ENCODE measurements at places on chromosomes 2 and 18. TPM values are rescaled to one million over a fixed set of nuclear protein-coding genes. Genes with fewer than 3 reads are reported as not detected.

DNA sequence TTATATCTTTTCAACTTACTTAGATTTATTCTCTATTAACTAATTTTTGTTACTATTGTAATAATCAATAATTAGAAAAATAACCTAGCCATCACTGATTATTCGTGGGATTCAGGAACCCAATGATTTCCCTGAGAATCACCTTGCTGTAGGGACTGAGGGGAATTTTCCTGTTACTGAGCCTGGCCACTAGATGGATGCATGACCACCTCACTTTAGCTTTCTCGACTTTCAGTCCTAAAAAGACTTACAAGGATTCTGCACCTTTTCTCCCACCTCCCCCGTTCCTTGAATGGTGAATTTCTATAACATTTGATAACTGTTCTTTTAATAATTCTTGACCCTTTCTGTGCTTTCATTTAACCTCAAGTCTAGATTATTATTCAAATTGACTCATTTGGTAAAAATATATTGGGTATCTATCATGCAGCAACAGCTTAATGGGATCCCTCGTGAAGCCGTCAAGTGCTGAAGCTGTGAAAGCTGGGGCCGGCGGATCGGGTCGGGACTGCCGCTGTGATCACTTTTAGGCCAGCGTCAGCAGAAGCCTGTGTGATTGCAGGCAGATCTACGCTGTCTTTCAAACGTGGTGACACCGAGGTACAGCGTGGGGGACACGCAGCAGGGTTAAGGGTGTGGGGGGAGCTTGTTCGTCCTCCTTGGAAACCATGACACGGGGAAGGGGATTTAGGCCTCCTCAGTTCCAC is 38.8 kb upstream of the TMEM18 start:
- H3K27ac ChIP-seq = no peak overlapping the region
- H3K27me3 ChIP-seq = no peaks in the 10 kb centered on the region
- no peak for DNase-seq
- no peak overlapping the region for H3K4me3 ChIP-seq
- H3K36me3 ChIP-seq = no peaks in the 10 kb centered on the region

DNA sequence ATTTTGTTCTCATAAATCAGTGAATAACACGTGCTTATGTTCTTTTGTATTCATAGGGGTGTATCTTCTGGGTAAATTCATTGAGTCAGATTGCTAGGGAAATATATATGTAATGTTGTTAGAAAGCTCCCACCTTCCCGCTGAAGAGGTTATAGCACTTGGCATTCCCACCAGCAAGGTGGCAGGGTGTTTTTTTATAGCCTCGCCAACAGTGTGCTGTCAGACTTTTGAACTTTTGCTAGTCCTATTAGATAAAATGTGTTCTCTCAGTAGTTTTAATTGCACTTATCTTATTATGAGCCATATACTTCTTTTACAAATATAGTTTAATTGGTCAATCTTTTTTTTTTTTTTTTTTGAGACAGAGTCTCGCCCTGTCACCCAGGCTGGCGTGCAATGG is 31.0 kb downstream of the MRPS9 start:
- no peak overlapping the region for H3K4me3 ChIP-seq
- H3K27me3 ChIP-seq = no peaks in the 10 kb centered on the region
- H3K36me3 ChIP-seq = no peaks in the 10 kb centered on the region
- DNase-seq = no peak
- H3K4me1 ChIP-seq = no peaks in the 10 kb centered on the region
- no peak overlapping the region for H3K27ac ChIP-seq

DNA sequence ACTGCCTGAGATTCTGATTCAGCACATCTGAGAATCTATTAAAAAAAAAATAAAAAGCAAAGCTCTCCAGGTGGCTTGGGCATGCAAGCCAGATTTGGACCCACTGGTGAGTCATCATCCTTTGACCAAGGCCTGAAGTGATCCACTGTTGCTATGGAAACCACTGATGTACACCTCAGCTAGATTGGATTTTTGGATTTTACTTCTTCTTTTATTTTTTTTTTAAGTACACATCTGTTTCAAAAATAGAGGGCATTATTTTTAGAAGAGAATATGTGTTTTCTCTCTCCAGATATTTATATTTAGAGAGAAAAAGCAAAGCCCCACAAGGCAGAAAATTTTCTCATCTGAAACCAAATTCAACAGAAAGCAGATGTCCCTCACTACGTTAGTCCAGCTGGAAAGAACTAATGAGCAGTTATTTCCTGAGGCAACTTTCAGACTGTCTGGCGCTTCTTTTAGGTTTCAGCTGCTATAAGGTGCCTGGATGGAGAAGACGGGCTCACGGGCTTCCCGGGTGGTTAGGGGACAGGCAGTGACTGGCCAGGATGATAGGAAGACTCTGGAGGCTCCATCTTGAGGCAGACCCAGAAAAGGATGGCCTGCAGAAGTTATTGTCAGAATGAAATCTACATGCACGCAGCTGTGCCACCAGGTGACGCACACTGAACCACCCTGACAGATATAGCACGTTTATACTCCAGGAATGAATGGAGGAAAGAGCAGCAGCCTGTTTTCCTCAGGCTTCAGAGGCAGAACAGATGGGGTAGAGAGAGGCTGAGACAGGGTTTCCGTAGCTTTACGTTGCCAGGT is 50.5 kb downstream of the MRPL35 start:
- H3K4me1 ChIP-seq = no peaks in the 10 kb centered on the region
- DNase-seq = no peak
- no peak overlapping the region for H3K27ac ChIP-seq
- no peaks in the 10 kb centered on the region for H3K36me3 ChIP-seq
- H3K4me3 ChIP-seq = no peak overlapping the region

DNA sequence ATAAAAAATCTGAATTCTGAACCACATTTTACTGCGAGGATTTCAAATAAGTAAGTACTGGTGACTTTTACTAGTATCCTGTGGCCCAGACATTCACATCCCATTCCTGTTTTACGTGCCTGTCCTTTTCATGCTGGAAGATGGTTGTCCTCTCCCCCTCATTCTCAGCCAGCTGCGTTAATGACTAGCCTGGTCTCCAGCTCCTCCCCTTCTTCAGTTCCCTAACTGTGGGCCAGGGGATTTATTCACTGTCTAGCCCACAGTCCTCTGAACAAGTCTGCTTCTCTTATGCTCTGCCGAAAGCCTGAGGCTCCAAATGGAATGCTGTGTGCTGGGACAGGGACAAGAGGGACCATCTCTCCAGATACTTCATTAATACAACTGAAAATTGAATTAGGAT is 373.9 kb downstream of the PTPRM start:
- no peak overlapping the region for H3K4me3 ChIP-seq
- H3K27me3 ChIP-seq = no peaks in the 10 kb centered on the region
- H3K4me1 ChIP-seq = peaks cover 7% of the 10 kb centered on the region
- H3K27ac ChIP-seq = no peak overlapping the region

- no peaks in the 10 kb centered on the region for H3K36me3 ChIP-seq
- no peak for DNase-seq
- no peaks in the 10 kb centered on the region for H3K4me1 ChIP-seq
- no peaks in the 10 kb centered on the region for H3K27me3 ChIP-seq
- no peak overlapping the region for H3K27ac ChIP-seq
Measured at GRCh38 chr2:120797421-120798221, 62.0 kb downstream of the GLI2 start.

- no peak overlapping the region for H3K27ac ChIP-seq
- H3K36me3 ChIP-seq = no peaks in the 10 kb centered on the region
- no peaks in the 10 kb centered on the region for H3K4me1 ChIP-seq
- H3K4me3 ChIP-seq = no peak overlapping the region
Measured at GRCh38 chr2:82968358-82968757, 1490.7 kb downstream of the SUCLG1 start.

- H3K27me3 ChIP-seq = no peaks in the 10 kb centered on the region
- H3K27ac ChIP-seq = no peak overlapping the region
- H3K4me3 ChIP-seq = no peak overlapping the region
- H3K4me1 ChIP-seq = peaks cover 11% of the 10 kb centered on the region
- no peaks in the 10 kb centered on the region for H3K36me3 ChIP-seq
Measured at GRCh38 chr2:130377491-130377890, 21.6 kb downstream of the PTPN18 start.

DNA sequence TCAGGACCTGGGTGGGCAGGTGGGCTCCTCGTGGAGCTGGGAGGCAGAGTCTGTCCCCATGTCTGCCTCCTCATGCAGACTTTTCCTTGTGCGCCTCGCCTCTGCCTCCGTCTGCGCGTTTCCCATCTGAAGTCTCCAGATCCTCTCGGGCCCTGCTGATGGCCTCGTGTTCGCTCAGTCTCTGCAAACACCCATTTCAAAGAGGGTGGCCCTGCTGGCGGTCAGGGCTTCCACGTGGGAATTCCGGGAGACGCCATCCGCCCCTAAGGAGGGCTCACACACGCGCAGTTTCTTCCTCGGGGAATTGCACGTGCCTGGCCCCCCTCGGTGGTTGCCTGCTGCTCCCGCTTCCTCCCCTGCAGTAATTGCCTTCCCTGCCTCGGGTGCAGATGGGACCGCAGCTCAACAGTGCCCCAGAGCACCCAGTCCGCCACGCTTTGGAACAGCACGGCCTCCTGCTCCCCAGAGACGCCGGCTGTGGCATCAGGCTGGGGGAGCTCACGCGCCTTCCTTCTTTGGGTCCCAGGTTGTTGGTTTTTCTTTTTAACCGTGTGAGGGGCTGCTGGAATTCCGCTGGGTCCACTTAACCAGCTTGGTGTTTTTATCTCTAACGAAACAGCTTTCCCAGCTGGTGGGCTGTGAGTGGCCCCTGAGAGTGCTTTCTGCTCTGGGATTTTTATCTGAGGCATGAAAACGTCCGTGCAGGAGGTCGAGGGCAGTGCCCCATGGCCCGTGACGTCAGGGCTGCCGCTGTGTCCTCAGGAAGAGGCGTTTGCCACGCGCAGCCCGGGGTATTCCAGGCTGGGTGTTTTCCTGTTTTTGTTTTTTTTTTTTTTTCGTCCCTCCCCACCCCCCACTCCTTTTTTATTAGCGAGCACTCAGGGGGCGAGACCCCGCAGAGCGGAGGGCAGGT is 16.1 kb downstream of the NFATC1 start:
- peaks cover 5% of the 10 kb centered on the region for H3K36me3 ChIP-seq
- H3K27ac ChIP-seq = no peak overlapping the region
- no peak overlapping the region for H3K4me3 ChIP-seq

DNA sequence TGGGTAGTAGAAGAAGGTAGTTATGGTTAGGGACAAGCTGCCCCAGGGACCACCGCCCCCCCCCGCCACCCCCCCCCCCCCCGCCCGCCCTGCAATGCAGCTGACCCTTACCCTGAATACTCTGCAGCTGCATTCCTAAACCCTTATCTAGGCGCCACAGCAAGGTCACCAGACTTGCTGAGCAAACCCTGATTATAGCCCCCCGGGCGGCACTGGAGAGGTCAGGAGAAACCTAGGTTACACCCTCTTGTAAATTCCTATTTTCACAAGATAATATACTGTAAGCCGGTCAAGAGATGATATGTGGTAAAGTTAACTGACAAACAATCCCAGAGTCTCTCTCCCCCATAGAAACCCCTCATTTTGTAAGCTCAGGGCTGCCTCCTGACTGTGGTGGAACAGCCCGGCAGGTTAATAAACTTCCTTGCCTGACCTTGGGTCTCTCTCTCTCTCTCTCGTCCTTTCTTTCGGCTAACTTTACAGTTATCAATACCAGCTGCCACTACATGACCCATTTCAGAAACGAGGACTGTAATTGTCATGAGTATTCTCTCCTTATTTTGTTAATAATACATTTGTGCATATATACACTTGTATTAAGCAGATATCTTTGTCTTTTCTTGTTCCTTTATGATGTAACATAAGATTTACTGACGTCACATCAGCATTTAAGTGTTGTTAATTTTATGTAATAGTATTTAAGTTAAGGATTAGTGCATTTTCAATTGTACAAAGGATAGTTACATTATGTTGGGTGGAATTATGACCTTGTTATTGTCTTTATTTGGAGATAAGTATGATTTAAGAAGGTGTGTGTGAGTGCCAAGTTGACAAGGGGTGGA is 22.8 kb upstream of the SMAD4 start:
- H3K4me1 ChIP-seq = no peaks in the 10 kb centered on the region
- no peak overlapping the region for H3K27ac ChIP-seq
- no peak for DNase-seq
- no peaks in the 10 kb centered on the region for H3K27me3 ChIP-seq

GRCh38 chr2:58039170-58039611 is 7.4 kb upstream of the VRK2 start:
- H3K4me1 ChIP-seq = no peaks in the 10 kb centered on the region
- no peak overlapping the region for H3K4me3 ChIP-seq
- no peaks in the 10 kb centered on the region for H3K27me3 ChIP-seq
- H3K27ac ChIP-seq = no peak overlapping the region

DNA sequence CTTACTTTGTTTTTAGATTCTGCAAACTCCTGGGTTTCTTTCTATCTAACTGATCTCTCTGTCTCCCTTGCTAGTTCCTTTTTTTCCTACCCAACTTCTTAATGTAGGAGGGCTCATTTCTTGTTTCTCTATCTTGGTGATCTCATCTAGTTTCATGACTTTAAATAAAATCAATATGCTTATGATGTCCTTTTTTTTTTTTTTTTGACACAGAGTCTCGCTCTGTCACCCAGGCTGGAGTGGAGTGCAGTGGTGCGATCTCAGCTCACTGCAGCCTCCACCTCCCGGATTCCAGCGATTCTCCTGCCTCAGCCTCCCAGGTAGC is 42.2 kb upstream of the IL1RL1 start:
- no peaks in the 10 kb centered on the region for H3K27me3 ChIP-seq
- H3K4me3 ChIP-seq = no peak overlapping the region
- peaks cover 10% of the 10 kb centered on the region for H3K4me1 ChIP-seq
- no peaks in the 10 kb centered on the region for H3K36me3 ChIP-seq
- DNase-seq = no peak

DNA sequence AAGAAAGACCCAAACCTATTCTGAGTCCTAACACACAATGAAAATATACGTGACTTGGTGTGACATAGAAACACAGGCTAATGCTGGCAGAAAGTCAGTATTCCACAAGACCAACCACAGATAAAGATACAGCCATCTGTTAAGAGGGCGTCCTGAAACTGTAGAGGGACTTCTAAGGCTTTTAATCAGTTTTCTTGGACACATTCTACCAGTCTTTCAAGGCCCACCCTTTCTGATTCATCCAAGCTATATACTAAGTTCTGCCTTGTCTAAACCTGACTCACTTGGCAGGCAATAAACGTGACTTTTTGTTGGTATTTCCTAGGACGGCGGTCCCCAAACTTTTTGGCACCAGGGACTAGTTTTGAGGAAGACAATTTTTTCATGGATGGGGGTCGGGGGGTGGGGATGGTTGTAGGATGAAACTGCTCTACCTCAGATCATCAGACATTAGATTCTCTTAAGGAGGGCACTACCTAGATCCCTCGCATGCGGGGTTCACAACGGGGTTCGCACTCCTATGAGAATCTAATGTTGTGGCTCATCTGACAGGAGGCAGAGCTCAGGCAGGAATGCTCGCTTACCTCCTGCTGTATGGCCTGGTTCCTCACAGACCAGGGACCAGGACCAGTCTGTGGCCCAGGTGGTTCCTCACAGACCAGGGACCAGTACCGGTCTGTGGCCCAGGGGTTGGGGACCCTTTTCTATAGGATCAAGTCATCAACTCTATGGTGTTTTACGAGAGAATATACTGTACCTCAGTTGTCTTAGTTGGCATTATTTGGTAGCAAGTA is 61.4 kb downstream of the SP3 start:
- no peak for DNase-seq
- peaks cover 1% of the 10 kb centered on the region for H3K4me1 ChIP-seq
- H3K36me3 ChIP-seq = peaks cover 35% of the 10 kb centered on the region
- no peak overlapping the region for H3K4me3 ChIP-seq

SP5 gene
- total RNA-seq = 2.5 TPM

PIEZO2 gene
- 20.4 TPM for total RNA-seq

MARCO gene
- total RNA-seq = 165 TPM

TMEM87B gene
- total RNA-seq = 28.0 TPM

All from upper lobe of right lung (tissue), 1 donor.